A549 treated with CpdA at 1 μM for 4 hours (cell line): ENCODE measurements at places on chromosomes 13 and 19. TPM values are rescaled to one million over a fixed set of nuclear protein-coding genes. Genes with fewer than 3 reads are reported as not detected.

The DACH1 gene
- total RNA-seq, result not detected in 5 replicates

The IZUMO2 gene
- not detected in 5 replicates for total RNA-seq

The FUT2 gene
- not detected in 5 replicates for total RNA-seq

The EPS8L1 gene
- 5.0 to 7.1 TPM (median 5.3 TPM) in 5 replicates for total RNA-seq

The ZNF575 gene
- 1.4 to 2.7 TPM (median 1.9 TPM) in 5 replicates for total RNA-seq

The BEST2 gene
- 0.05 to 0.10 TPM (median 0.08 TPM) in 3 of 5 replicates, not detected in the others for total RNA-seq

The LILRA6 gene
- total RNA-seq, result 0.03 to 0.07 TPM in 2 of 5 replicates, not detected in the others

The MRPS31 gene
- total RNA-seq, result 11.7 to 14.5 TPM (median 14.3 TPM) in 5 replicates

The ZNF616 gene
- total RNA-seq, result 0.48 to 1.0 TPM (median 0.86 TPM) in 5 replicates

The CFAP97D2 gene
- not detected in 5 replicates for total RNA-seq

The DNAJC15 gene
- under 0.01 to 0.10 TPM (median 0.06 TPM) in 3 of 5 replicates, not detected in the others for total RNA-seq

The ARHGAP45 gene
- total RNA-seq, result 1.8 to 2.2 TPM (median 2.0 TPM) in 5 replicates

The SLC10A2 gene
- not detected in 5 replicates for total RNA-seq

The TMEM147 gene
- total RNA-seq, result 333 to 446 TPM (median 432 TPM) in 5 replicates

The TIMM13 gene
- total RNA-seq, result 57.0 to 133 TPM (median 115 TPM) in 5 replicates

The ZNF564 gene
- 1.6 to 2.4 TPM (median 1.7 TPM) in 5 replicates for total RNA-seq

The CHST8 gene
- 0.22 to 0.45 TPM in 2 of 5 replicates, not detected in the others for total RNA-seq

The MCEMP1 gene
- total RNA-seq, result not detected in 5 replicates

The ARL11 gene
- total RNA-seq, result not detected in 5 replicates

The AMER2 gene
- not detected in 5 replicates for total RNA-seq

The ZNF701 gene
- total RNA-seq, result 0.04 to 0.17 TPM (median 0.14 TPM) in 4 of 5 replicates, not detected in the other

The ICAM5 gene
- total RNA-seq, result 0.52 to 0.84 TPM (median 0.61 TPM) in 5 replicates

The KRTDAP gene
- not detected in 5 replicates for total RNA-seq

The SIGLEC9 gene
- total RNA-seq, result 0.26 TPM in 1 of 5 replicates, not detected in the others

The DAND5 gene
- total RNA-seq, result 0.09 to 0.16 TPM in 2 of 5 replicates, not detected in the others

The ZNF527 gene
- total RNA-seq, result 3.0 to 5.0 TPM (median 3.2 TPM) in 5 replicates

The CEACAM3 gene
- not detected in 5 replicates for total RNA-seq

The LAIR1 gene
- total RNA-seq, result 0.08 to 0.12 TPM in 2 of 5 replicates, not detected in the others

The TTYH1 gene
- total RNA-seq, result 0.10 TPM in 1 of 5 replicates, not detected in the others

The TBXA2R gene
- 0.54 to 0.91 TPM (median 0.74 TPM) in 5 replicates for total RNA-seq

The ZNF581 gene
- total RNA-seq, result 37.0 to 52.7 TPM (median 49.4 TPM) in 5 replicates

The NLRP12 gene
- total RNA-seq, result 0.02 TPM in 1 of 5 replicates, not detected in the others

The NLRP4 gene
- not detected in 5 replicates for total RNA-seq

The CNN2 gene
- 48.1 to 59.4 TPM (median 53.7 TPM) in 5 replicates for total RNA-seq

The EHD2 gene
- total RNA-seq, result 112 to 149 TPM (median 128 TPM) in 5 replicates

The OVOL3 gene
- 0.17 to 0.43 TPM (median 0.23 TPM) in 3 of 5 replicates, not detected in the others for total RNA-seq

The ZNF229 gene
- total RNA-seq, result 2.0 to 4.3 TPM (median 2.6 TPM) in 5 replicates

The HCST gene
- total RNA-seq, result 0.40 to 0.81 TPM (median 0.57 TPM) in 4 of 5 replicates, not detected in the other

The CD33 gene
- total RNA-seq, result 0.08 TPM in 1 of 5 replicates, not detected in the others

The SULT2A1 gene
- total RNA-seq, result not detected in 5 replicates

The FRY gene
- 0.02 to 0.08 TPM (median 0.03 TPM) in 4 of 5 replicates, not detected in the other for total RNA-seq

The SIAH3 gene
- total RNA-seq, result not detected in 5 replicates

The TEKTIP1 gene
- not detected in 5 replicates for total RNA-seq

The ZNF844 gene
- total RNA-seq, result not detected in 5 replicates

The CCNA1 gene
- total RNA-seq, result 0.32 to 0.54 TPM (median 0.38 TPM) in 5 replicates

The ZNF723 gene
- not detected in 5 replicates for total RNA-seq

The ZNF443 gene
- total RNA-seq, result 0.78 to 1.5 TPM (median 1.0 TPM) in 5 replicates

The CYP2F1 gene
- total RNA-seq, result not detected in 5 replicates

The POU2F2 gene
- 0.27 to 0.55 TPM (median 0.48 TPM) in 5 replicates for total RNA-seq

The TMIGD2 gene
- not detected in 5 replicates for total RNA-seq

The CYP2A7 gene
- not detected in 5 replicates for total RNA-seq

The ZNF491 gene
- not detected in 5 replicates for total RNA-seq

The PROZ gene
- total RNA-seq, result not detected in 5 replicates

The SMIM24 gene
- total RNA-seq, result 0.48 to 1.1 TPM (median 0.76 TPM) in 4 of 5 replicates, not detected in the other

The CBY2 gene
- 0.03 TPM in 1 of 5 replicates, not detected in the others for total RNA-seq

The MYO1F gene
- 0.17 to 0.35 TPM (median 0.24 TPM) in 5 replicates for total RNA-seq

The PNMA8A gene
- 10.0 to 11.8 TPM (median 11.4 TPM) in 5 replicates for total RNA-seq

The CRX gene
- not detected in 5 replicates for total RNA-seq
